ENCODE measurements at places on chromosomes 2 and 18.

DNA sequence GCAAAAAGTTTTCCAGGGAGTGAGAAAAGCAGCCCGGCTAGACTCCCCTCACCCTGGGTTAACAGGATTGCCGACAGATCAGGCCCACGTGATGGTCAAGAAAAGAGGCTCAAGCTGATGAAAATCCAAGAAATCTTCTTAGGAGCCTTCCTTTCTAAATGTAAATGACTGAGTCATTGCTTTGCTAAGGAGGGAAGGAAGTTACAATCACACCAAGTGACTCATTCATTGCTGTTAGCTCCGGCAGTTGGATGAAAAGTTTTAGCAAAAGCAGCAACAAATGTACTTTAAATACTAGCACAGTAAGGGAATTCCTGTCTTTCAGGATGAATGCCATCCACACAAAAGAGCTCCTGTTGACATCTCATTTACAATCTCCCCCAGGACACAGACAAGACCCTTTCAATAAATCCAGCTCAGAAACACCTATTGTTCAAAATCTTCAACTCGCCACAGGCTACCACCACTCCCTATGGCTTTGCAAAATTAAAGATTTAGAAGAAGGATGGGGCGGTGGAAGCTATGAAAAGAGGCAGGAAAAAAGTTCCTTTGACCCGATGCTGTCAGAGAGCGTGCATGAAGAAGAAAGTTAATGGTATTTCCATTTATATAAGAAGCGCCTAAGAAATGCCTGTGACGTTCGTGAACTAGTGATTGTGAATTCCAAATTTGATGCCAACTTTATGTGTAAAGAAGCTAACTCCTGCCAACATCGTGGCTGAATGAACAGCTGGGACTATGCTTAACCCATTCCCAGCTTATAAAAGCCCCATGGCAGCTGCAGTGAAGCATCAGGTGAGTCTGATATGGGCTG, 153.7 kb downstream of the TGIF1 start:
- DNase-seq = no peak

- no peak for DNase-seq
Observed at GRCh38 chr2:112144966-112145365, 6.8 kb downstream of the FBLN7 start.

DNA sequence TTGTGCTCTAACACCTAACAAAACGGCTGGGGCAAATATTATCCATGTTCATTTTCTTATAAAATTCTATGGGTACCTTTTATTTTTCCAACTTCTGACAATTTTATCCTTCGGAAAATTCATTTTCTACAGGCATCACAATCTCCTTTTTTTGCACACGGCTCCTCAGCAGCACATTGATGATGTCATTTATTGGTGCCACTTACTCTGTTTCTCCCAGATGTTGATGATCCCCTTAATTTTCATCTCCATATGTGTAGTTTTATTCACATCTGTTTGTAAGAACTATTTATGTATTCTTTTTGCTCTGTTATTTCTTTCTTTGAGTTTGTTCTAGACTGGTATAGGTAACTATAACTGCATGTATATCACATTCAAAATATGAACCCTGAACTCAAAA, 1660.8 kb upstream of the DDX18 start:
- DNase-seq = no peak

- DNase-seq = no peak
Observed at GRCh38 chr2:138615257-138615656, 113.7 kb downstream of the SPOPL start.

DNA sequence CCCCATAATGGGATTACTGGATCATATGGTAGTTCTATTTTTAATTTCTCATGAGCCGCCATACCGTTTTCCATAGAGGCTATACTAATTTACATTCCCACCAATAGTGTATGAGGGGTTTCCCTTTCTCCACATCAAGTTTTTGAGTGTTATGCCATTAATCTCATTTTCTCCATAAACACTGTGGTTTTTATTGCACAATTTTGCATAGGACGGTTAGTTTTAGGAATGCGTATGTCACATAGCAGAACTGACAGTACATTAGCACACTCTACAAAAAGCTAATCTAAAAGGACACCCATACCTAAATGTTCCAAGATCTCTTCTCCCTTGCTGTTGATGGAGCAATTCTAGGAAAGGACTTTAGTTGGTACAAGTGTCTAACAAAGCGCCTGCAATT, 32.5 kb downstream of the DARS1 start:
- no peak for DNase-seq

Data from NCI-H1930 (cell line).